Iris pigment epithelial cell (primary cell): ENCODE measurements at places on chromosomes 3 and 15.

DNA sequence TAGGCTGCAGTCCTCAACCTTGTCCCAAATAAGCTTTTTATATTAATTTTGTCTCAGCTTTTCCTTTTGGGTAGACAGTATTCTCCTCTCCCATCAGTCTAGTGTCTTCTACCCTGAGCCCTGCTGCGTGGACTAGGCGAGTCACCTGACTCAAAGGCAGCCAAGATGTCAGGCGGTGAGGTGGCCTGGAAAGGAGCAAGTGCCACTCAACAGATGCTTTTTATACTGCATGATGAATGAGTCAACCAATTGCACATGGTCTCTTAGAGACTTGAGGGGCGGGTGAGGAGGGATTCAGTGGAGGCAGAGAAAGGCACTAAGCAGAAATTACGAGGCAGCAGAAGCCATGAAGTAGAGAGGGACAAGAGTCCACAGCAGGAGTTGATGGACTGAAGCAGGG lies 95.9 kb downstream of the FRMD4B start:
- no peak for DNase-seq

DNA sequence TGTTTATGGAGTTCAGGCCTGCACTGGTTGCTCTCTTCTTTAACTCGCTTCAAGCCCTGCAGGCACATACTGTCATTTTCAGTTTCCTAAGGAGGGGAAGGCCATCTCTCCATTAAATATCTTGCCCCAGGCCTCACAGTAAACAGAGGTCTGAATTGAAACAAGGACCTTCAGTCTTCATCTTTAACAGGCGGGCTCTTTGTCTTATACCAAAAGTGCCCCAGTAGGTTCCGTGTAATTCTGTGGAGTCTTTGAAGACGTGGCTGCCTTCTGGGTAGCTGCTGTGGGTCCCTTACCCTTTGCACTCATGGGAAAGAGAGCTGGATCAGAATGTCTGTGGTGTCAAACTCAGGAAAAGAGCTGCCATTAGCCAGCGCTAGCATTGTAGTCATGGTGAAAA lies 161.2 kb downstream of the APBA2 start:
- DNase-seq = no peak

DNA sequence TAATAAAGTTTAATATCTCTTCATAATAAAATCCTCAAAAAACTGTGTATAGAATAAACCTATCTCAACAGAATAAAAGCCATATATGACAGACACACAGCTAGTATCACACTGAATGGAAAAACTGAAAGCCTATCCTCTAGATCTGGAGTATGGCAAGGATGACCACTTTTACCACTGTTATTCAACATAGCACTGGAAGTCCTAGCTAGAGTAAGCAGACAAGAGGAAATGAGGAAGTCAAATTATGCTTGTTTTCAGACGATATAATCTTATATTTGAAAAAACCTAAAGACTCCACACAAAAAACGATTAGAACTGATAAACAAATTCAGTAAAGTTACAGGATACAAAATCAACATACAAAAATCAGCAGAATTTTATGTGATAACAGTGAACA lies 57.4 kb upstream of the DIPK2A start:
- DNase-seq = no peak

DNA sequence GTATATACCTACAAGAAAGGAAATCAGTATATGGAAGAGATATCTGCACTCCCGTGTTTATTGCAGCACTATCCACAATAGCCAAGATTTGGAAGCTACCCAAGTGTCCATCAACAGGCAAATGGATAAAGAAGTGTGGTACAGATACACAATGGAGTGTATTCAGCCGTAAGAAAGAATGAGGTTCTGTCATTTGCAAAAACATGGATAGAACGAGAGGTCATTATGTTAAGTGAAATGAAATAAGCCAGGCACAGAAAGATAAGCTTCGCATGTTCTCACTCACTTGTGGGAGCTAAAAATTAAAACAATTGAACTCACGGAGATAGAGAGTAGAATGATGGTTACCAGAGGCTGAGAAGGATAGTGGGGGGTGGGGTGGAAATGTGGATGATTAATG lies 53.1 kb downstream of the FAM81A start:
- no peak for DNase-seq

- no peak for DNase-seq
Observed at GRCh38 chr15:62104846-62105245, 38.1 kb downstream of the C2CD4A start.

- DNase-seq = peak; percentile 54
Observed at GRCh38 chr15:62390791-62391640, 225.9 kb upstream of the C2CD4B start.

DNA sequence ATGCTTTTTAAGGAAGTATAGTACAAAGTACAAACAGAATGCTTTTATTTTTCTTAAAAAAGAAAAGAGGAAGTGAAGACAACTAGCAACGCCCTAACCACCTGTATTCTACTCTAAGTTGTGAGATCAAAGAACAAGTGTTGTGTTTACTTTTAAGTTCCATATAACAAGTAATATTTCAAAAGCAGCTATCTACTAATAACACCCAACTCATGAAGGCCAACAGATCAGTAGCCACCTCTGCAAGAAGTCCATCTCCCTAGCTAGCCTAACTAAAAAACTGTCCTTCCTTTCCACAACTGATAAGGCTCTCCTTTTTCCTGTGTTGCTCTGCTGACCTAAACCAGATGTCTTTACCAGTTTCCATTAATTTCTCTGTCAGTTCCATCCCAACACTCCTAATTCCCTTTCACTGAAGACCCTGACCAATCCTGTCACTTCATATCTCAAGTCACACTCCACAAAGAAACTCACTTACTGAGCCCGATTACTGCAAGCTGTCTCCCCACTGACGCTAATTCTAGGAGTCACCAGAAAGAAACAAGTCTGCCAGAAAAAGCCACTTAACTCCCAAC lies 26.9 kb downstream of the PHC3 start:
- DNase-seq = no peak

DNA sequence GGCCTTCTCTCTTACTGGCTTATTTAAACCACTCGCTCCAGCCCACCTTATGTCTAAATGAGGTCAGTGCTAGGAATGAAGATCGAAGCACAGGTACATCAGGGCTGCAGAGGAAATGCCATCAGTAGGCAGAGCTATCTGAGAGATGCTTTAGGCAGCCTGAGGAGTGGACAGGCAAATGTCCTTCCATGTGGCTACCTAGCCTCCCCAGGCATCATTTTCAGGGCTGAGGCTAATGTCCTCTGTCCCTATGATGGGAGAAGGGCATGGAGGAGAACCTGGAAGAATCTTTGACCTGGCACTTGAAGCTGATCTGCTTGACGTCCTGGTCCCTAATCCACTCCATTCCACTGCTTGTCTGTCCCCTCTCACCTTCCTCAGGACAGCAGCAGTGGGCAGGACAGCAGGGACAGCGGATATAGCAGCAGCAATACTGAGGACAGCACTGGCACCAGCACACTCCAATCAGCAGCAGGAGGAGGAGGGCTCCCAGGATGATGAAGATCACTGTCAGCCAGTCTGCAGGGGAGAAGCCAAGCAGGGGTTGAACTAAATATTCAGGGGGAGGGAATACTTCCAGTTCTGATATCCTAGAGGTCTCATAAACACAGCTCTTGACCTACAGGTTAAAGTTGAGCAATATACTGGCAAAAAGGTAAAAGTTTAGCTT lies 21.0 kb downstream of the ILDR1 start:
- peak; percentile 34 for DNase-seq

- no peak for DNase-seq
Observed at GRCh38 chr3:111706527-111706926, 111.4 kb upstream of the ZBED2 start.

GRCh38 chr3:141000027-141000663 lies 51.0 kb upstream of the SPSB4 start:
- DNase-seq = peak; percentile 54

DNA sequence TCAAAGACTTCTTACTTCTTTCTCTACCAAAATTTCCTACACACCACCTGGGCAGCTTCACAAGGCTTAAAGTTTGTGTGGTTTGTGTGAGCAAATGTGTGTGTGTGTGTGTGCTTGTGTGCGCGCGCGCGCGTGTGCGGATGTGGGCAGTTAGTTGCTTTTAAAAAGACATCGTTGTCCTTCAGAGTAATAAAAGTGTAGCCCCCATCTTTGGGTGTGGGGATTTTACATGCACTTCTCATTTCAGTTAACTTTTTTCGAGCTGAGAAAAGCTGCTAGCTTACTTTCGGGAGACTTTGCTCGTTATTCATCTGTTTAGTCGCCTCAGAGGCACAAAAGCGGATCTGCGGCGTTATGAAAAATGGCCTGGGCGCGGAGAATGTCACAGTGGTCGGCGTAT lies 36.0 kb downstream of the ZIC4 start:
- no peak for DNase-seq

GRCh38 chr3:8524656-8525399 lies 23.2 kb downstream of the LMCD1 start:
- no peak for DNase-seq

DNA sequence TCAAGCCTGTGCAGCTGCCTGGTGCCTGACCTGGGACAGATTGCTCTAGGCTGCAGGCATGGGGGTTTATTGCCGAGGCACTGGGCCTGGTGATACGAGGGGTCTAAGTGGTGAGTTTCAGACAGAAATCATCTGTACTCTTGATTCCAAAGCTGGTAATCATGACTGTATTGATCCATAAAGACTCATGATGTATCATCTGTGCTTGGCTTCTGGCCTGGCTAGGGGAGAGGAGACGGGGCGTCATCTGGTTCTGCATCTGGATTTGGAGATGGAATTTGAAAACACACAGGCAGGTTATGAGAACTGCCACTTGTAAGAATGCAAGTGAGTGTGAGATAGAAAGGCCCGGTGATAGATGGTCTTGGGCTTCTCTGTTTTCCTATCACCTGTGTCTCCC lies 337.4 kb upstream of the C2CD4B start:
- no peak for DNase-seq

DNA sequence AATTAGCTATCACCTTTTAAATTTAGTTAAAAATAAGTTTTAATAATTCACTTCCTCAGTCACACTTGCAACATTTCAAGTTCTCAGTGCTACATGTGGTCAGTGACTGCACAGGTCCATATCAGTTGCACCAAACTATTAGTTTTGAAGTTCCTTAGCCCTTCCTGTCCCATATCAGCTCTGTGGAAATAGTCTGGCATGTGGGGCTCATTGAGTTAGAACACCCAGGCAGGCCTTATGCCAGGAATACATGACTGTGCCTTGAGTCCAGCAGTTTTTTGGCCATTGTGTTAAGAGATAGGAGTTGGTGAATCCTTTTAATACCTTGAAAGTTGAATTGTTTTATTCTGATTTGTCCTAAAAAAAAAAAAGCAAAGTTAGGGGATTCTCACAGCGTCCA lies 153.7 kb upstream of the BFSP2 start:
- DNase-seq = no peak

DNA sequence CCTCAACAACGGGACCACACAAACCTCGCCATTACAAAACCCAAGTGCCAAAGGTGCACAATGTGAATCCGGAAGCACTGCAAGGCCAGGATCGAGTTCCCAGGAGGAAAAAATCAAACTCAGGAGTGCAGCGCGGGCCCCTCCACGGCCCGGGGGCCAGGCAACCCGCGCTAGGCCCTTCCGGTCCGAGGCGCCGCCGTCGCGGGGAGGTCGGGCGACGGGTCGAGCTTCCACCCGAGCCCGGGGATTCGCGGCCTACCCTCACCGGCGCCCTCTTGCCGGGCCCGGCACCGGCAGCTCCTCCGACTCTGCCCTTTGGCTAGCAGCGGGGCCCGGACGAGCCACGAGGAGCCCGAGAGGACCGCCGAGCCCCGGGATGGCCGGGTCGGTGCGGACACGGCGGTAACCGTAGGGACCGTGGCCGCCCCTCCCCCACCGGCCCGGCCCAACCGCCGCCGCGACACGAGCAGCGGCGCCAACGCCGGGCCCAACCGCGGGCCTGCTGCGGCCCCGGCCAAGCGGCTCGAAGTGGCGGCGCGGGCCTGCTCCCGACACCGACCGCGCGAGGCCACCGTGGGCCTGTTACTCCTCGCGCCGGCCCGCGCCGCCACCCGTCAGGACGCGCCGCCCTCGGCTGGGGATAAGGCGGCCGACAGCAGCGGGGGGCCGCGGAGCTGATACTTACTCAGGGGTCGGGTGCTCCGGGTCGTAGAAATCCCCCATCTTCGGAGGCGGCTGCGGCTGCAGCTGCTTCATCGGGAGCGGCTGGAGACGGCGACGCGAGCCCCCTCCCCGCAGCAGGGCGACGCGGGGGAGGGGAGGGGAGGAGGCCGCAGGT lies 525 bp downstream of the SETD2 start:
- peak; percentile 37 for DNase-seq

DNA sequence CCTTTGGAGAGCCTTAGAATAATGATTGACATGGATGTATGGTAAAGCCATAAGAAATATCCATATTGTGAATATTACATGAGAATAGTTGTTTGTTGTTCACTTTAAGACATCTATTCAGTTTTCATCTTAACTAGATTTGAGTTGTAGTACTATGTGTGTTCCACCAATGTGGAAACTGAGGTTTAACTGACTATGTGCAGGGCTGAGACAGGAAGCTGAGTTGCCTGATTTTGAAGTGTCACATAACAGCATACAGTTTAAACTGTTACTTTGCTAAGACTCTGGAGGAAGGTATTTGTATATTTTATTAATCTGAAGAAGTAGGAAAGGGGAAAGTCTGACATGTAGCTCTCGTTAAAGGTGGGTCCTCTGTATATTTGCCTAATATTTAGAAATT lies 2.1 kb downstream of the ECT2 start:
- DNase-seq = no peak

- DNase-seq = no peak
Observed at GRCh38 chr3:115974940-115975339, 351.6 kb downstream of the GAP43 start.

- DNase-seq = no peak
Observed at GRCh38 chr3:11020764-11021163, 28.2 kb downstream of the SLC6A1 start.

- no peak for DNase-seq
Observed at GRCh38 chr15:45050587-45050986, 27.6 kb downstream of the SORD start.

DNA sequence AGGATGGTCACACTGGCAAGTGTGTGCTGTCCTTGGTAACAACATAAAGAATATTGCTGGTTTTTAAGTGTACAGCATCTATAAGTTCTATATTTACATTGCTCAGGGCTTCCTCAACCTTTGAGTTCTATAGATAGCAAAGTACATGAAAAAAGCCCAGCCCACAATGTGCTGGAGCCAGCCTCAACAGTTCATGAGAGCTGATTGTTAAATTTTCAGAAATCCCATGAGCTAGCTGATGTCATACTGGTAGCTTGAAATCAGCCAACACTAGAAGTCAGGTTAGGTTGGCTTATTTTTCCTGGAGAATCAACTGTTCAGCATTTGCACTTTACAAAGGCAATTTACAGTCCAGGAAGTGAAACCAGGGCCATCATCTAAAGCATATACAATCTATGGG lies 102.8 kb downstream of the STRIT1 start:
- DNase-seq = peak; percentile 5

GRCh38 chr15:101288905-101289513 lies 6.0 kb downstream of the SNRPA1 start:
- peak; percentile 57 for DNase-seq

GRCh38 chr3:118292841-118293240 lies 741.8 kb downstream of the IGSF11 start:
- DNase-seq = no peak

GRCh38 chr3:194178669-194179068 lies 42.7 kb downstream of the HES1 start:
- no peak for DNase-seq

- DNase-seq = no peak
Observed at GRCh38 chr15:36884936-36885635, 215.3 kb downstream of the MEIS2 start.

GRCh38 chr15:34984889-34985630 lies 3.0 kb downstream of the ZNF770 start:
- DNase-seq = peak; percentile 67

- peak; percentile 32 for DNase-seq
Observed at GRCh38 chr15:28967066-28967465, 81.3 kb downstream of the APBA2 start.

- no peak for DNase-seq
Observed at GRCh38 chr3:59527493-59527892, 477.7 kb upstream of the CFAP20DC start.
